Foreskin keratinocyte (primary cell): ENCODE measurements at places on chromosomes 12 and 14.

DNA sequence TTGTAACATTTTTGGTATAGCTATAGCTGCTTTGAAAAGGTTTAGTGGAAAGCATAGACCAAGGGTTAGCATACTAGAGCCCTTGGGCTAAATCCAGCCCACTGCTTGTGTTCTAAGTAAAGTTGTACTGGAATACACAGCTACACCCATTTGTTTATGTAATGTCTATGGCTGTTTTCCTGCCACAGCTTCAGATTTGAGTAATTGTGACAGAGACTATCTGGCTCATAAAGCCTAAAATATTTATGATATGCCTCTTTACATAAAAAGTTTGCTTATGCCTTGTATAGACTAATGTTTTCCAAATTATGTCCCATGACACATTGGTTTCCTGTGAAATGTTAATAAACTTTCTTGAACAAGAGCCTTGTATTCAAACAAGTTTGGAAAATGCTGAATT is 234.8 kb upstream of the ATP2B1 start:
- no peak for DNase-seq

- no peak for DNase-seq
Observed at GRCh38 chr14:88063811-88064210, 58.9 kb downstream of the GPR65 start.

GRCh38 chr12:5499566-5500330 is 67.8 kb downstream of the NTF3 start:
- no peak for DNase-seq

DNA sequence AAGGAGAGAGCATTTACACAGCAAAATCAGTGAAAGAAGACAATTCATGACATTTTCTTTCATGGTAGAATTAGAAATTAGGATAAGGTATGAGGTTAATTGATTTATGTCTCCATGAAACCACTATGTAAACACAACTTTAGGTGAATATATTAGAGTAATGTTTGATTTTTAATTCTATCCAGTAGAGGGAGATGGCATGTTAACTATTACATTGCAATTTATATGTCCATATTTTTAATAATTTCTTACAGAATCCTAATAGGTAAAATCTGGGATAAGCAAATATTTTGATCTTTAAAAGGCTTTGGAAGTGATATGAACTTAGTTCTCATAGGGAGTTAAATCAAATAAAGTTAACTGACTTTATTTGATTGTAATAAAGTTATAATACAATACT is 373.4 kb upstream of the PDE3A start:
- no peak for DNase-seq

DNA sequence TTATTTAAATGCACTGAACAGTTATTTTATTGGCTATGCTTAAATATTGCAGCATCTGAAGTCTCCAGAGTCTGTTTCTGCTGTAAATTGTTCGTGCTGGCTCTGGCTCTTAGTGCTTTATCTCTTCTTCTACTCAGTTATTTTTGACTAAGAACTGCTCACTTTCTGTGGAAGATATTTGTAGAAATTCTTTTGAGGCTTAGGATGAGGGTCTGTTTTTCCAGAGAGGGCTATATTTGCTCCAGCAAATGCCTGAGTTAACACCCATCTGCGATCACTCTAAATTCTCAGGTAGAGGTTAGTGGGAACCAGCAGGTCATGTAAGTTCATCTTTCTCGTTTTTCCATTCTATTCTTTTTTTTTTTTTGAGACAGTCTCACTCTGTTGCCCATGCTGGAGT is 71.1 kb downstream of the ARL6IP4 start:
- DNase-seq = no peak

DNA sequence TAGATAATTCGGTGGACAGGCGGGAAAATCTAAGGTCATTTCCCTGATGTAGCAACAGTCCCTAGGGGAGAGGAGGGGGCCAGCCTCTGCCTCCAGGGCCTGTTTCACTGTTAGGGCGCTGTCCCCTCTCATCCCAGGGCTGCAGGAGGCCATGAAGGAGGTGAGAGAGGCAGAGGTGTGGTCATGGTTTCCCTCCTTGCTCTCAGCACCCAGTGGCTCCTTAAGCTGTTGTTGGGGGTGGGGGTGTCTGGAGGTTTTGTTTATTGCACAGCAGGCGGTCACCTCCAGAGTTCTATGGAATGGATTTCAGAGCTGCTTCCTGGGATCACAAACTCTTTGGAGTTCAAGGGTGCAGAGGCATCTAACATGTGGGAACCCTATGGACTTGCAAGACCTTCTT is 212.5 kb upstream of the RTL1 start:
- no peak for DNase-seq

DNA sequence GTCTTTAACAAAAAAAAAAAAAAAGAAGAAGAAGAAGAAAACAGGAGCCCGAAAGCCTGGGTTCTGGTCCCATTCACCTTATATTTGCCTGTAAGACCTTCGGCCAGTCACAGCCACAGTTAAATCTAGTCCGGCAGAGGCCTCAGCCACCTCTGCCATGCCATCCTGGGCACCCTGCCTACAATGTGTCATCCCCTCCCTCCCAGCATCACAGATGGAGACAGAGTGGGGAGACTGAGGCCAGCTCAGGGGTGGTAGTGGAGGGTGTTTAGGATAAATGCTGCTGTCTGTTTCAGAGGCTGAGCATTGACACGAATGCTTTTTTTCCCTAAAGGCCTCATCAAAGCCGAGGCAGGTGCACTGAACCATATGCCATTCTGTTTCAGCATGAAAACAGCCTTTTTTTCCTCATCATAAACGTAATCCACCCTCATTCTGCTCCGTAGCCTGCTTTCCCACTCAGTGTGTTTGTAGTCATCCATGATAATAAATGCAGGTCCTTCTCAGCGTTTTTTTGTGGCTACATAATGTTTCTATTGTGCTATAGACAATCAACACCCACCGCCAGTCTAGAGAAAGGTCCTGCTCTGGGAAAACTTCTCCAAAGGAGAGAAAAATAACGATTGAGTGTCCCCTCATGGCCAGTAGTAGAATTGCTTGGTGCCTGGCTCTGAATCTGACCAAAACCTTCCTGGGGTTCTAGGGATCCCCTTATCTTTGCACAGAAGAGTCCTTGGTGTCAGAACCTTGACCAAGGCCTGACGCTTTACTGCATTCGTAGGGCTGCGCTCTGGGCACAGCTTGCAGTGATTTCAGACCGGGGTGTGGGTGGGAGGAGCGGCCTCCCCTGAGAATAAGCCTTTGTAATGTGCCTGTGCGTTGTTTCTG is 41.1 kb upstream of the TSPAN9 start:
- DNase-seq = no peak

- DNase-seq = no peak
Observed at GRCh38 chr12:57176139-57176477, 28.7 kb upstream of the LRP1-AS start.

DNA sequence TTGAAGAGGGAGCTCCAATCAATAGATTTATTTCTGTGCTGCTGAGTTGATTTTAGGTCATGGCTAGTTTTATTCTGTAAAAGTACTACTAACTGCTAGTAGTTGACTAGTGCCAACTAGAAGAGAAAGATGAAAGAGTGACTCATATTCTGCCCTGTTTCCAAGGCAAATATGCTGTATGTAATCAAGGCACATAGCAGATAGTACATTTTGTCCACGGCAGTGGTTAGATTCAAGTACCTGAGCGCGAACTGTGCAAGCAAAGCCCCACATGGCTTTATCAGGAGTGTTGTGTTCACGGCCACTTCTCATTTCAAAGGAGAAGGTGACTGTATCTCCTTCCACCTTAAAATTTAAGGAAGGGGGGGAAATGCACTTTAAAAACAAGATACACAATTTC is 126.8 kb downstream of the TRAFD1 start:
- no peak for DNase-seq

GRCh38 chr12:130127532-130127911 is 34.7 kb upstream of the FZD10 start:
- DNase-seq = no peak

GRCh38 chr14:95463171-95463901 is 53.1 kb downstream of the SYNE3 start:
- DNase-seq = no peak

- DNase-seq = no peak
Observed at GRCh38 chr12:85253853-85254252, 26.2 kb upstream of the ALX1 start.

- DNase-seq = no peak
Observed at GRCh38 chr12:4392223-4392742, 12.8 kb upstream of the FGF23 start.

DNA sequence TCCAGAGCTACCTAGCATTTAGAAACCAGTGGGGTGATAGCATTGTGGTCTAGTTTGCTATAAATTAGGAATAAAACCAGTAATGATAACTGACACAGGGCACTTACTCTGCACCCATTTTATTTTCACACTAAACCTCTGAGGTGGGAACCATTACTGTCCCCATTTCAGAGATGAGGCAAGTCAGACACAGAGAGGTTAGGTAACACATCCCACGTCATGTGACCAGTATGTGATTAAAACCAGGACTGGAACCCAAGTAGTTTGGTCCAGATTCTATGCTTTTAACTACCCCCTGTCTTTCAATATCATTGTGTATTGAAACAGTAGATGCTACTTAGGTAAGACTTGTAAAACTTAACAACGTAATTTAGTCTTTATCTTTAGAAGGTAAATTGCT is 110.2 kb downstream of the PLXNC1 start:
- DNase-seq = no peak

- no peak for DNase-seq
Observed at GRCh38 chr12:25771476-25771875, 187.0 kb upstream of the RASSF8 start.

DNA sequence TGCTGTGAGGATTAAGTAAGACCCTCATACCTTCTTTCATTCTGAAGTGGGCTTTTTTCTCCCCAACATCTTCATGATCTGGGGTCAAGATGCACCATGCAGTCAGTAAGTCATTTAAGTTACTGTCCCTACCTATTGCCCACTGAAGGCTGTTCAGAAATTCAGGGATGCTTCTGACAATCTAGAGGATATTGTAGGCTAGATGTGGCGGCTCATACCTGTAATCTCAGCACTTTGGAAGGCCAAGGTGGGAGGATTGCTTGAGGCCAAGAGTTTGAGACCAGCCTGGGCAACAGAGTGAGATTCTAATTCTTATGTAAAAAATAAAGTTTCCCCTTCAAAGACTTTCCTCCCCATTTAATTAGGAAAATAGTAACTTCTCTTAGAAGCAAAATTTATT is 28.7 kb downstream of the PHETA1 start:
- DNase-seq = no peak

DNA sequence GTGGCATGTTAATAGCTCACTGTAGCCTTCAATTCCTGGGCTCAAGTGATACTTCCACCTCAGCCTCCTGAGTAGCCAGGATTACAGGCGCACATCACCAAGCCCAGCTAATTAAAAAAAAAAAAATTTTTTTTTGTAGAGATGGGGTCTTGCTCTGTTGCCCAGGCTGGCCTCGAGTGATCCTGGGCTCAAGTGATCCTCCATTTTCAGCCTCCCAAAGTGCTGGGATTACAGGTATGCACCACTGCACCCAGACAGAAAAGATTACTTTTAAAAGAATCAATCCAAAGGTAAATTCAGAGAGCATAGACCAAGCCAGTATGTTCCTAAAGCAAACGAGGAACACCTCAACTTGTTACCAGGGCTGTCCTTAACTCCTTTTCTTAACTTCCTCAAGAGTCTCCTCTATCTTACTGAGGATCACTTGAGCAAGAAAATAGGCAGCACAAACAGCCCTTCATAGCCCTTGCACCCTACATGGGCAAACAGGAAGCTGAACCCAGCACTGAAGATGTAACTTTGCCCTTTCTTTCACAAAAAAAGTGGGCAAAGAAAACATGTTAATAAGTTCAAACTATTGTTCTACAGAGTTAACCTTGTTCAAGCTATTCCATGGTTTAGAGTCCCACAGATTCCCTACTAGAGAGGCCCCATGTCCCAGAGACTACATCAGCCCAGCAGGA is 11.3 kb downstream of the CS start:
- no peak for DNase-seq

DNA sequence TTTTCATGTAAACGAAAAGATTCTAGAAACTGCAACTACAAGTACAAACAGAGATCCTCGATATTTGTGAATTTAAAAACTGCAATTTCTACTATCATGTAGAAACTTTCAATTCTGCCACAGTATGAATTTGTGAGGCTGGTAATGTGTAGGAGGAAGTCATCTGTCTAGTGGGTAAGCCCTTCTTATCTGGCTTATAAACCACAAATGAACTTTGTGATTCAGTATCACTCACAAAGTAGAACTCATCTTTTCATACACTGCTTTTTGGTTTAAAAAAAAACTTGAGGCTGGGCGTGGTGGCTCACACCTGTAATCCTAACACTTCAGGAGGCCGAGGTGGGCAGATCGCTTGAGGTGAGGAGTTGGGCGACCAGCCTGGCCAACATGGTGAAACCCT is 20.7 kb downstream of the GTF2A1 start:
- DNase-seq = no peak

DNA sequence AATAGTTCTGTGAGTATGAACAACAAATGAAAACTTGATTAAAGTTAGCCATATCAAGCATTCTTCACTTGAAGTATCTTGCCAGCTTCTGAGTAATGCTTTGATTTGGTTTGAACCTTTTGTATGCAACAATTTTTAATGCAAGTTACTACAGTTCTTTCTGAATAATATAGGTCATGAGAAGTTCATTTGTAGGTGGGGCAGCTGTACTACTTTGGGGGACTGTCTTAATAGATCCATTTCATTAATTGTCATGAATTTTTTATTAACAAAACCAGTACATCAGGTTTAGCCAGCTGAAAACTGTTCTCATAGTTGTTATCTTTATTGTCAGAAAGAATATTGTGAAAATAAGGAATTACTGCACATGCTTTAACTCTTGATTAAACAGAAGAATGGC is 142.7 kb downstream of the FOXA1 start:
- DNase-seq = no peak

DNA sequence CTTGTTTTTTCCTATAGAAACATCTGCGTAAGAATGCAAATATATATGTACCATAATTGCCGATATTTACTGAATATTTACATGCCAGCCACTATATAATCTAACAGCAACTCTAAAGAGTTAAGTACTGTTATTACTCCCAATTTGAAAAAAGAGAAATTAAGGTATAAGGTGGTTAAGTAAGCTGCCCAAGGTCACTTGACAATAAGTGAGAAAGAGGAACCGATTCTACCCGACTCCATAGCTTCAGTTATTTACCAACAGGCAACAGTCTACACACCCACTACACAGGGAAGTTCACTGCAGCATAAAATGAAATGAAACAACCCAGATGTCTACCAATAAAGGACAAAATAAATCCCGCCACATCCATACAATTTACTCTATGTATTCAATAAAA is 1.1 kb downstream of the MIS18BP1 start:
- no peak for DNase-seq

DNA sequence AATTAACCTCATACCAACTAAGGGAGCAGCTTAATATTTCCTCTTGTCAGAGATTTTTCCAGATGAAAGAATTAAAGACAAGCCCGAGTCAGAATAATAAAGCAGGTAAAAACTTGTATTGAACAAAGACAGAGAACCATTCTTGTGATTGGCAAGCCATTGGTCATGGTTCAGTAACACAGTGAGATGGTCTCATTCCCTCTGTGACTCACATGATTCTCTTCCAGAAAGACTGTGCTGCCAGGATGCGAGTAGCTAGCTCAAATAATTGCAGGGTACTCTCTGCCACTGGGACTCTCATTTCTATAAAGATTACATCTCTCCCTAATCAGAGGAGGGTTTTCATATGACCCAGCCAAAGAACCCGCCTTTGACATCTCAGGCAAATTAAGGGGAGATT is 179.4 kb downstream of the PHLDA1 start:
- DNase-seq = peak; percentile 93

GRCh38 chr14:73276836-73277235 is 39.5 kb downstream of the PAPLN start:
- no peak for DNase-seq

- no peak for DNase-seq
Observed at GRCh38 chr14:63454863-63455622, 88.1 kb downstream of the PPP2R5E start.
